ENCODE measurements at places on chromosomes 16 and 17. TPM values are rescaled to one million over a fixed set of nuclear protein-coding genes. Genes with fewer than 3 reads are reported as not detected.

The ACSM2A gene
- not detected for total RNA-seq

The ENGASE gene
- total RNA-seq, result 24.2 TPM

The FGF11 gene
- 1.2 TPM for total RNA-seq

The SPAG5 gene
- 7.3 TPM for total RNA-seq

The SOX9 gene
- total RNA-seq, result 6.3 TPM

The MLYCD gene
- 7.5 TPM for total RNA-seq

The KRT40 gene
- not detected for total RNA-seq

The JPH3 gene
- total RNA-seq, result not detected

The SPATA32 gene
- total RNA-seq, result not detected

The DNAI2 gene
- total RNA-seq, result 0.29 TPM

Measured in upper lobe of left lung (tissue), 6 donors.